ENCODE measurements at places on chromosomes 6 and 20.

GRCh38 chr20:9759392-9759791 is 79.5 kb downstream of the PAK5 start:
- DNase-seq = no peak

- no peak for DNase-seq
These were observed 4.9 kb downstream of the RRP36 start for GRCh38 chr6:43026365-43026764.

DNA sequence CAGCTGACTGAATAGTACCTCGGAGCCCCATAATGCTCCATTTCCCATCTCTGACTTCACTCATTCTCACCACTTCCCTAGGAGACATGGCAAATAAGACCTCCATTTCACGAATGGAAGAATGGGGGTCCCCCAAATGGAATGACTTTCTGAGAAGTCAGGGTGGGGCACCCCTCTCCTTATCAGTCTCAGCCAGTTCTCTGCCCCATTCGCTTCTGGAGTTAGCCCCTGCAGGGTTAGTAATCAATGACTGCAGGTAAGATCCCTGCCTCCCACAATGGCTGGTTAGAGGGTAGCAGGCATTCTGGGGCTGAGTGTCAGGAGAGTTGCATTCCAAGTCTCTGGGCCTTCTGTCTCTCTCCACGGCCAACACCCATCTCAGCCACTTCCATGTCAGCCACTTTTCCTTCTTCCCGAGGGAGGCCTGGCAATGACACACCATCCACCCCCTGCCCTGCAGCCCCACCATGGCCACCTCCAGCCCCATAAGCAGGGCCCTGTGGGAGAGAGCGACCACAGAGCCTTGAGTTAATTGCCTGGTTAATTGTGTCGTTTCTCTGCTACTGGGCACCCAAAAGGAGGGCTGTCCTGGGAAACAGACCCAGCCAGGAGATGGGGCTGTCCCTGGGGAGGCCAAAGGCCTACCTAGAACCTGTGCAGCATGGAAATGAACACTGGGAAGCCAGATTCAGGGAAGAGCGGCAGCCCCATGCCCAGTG is 13.4 kb downstream of the CCDC167 start:
- DNase-seq = no peak

- no peak for DNase-seq
These were observed 7.7 kb downstream of the ADGRF1 start for GRCh38 chr6:47034421-47034820.

DNA sequence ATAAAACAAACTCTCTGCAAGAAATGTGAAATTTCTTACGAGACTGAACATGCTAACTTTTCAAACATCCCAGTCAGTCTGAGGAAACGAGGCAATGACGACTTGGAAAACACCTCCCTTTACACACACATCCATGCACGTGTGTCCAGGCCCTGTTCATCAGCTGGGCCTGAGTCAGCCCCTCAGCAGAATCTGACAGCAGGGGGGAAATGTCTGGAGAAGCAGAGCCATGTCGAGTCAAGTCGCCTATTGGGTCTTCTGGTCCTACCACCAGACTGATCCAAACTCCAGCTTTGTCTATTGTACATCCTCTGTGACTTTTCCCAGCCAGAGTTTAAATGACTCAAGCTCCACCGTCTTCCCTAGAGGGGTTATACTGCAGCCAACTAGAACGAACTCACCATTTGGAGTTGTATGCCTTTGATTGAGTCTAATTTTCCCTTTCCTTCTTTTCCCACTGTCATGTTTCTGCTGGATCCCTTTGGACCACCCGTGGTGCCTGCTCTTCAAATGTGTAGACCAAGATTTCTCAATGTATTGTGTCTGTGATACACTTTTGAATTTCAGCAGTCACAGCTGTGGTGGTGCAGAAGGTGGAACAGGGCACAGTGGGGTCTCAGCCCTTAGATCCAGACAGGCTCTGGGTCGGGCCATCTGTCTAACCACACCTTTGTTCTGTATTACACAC is 254.0 kb downstream of the CDC5L start:
- no peak for DNase-seq

- DNase-seq = no peak
These were observed 9.4 kb upstream of the SLC4A11 start for GRCh38 chr20:3248167-3248992.

DNA sequence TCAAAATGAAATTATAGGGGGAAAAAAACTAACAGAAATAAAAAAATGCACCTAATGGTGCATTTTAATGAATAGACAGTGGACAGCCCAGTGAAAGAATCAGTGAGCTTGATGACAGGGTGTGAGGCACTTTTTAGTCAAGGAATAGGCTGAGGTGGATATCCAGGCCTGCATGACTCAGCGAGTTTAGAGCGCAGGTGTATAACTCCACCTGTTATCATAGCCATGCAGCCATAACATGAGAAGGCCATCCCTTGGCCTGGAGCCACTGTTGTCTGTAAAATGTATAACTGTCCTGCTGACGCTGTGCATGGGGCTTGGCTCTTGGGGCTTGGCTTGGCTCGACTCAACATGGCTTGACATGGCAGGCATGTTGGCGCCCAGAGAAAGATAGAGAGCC is 331.5 kb upstream of the NOX3 start:
- DNase-seq = no peak

DNA sequence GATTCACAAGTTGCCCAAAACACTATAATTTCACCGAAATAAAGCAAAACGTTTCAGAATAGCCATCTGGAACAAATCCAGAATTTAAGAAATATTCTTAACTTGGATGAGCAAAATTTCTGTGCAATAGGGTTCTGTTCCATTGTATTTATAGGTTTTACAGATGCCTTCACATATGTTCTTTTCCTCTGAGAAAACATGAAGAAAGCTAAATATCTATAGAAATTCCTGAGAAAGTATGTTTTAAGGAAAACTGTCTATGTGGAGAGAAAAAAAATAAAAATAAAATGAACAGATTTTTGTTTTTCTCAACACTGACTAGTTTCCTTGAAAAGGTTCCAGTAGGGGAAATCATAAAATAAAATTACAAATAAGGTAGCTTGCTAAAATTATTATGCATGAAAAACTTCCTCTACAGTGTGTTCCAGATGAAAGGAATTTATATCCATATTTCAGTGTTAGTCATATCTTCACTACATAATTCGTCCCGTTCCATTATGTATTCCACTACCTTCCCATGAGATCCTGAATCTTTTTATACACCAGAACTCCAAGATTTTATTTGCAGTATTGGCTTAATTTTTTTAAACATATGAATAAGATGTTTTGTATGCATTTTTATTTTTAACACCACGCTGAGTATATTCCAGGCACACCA is 42.4 kb upstream of the TMX4 start:
- no peak for DNase-seq

- no peak for DNase-seq
These were observed 21.9 kb downstream of the DEF6 start for GRCh38 chr6:35319346-35320030.

DNA sequence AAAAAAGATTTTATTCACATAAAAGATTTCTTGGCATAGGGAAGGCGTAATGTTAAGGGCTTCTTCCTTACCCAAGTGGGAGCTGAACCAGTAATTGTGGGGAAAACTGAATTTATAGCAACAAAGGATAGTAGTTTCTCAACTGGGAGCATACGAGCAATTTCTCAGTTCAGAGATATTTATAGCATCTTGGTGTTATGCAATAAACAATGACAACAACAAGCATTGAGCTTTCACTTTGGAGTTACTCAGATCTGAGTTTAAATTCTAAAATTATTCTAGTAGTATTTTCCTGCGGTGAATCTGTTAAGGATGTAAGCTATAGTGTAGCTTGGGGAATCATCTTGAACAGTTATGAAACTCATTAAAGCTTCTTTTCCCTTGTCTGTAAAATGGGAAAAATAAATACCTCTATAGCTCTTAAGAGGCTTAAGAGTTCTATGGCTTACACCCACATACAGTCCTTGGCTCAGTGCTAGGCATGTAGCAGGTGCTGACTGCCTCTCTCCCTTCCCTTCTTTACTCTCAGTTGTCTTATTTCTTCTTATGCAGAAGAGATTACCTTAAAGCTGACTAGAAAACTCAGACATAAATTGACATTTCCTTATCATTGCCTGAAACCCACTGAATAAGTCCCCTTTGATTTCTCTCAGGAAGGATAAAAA is 58.8 kb downstream of the SAMD5 start:
- DNase-seq = no peak

DNA sequence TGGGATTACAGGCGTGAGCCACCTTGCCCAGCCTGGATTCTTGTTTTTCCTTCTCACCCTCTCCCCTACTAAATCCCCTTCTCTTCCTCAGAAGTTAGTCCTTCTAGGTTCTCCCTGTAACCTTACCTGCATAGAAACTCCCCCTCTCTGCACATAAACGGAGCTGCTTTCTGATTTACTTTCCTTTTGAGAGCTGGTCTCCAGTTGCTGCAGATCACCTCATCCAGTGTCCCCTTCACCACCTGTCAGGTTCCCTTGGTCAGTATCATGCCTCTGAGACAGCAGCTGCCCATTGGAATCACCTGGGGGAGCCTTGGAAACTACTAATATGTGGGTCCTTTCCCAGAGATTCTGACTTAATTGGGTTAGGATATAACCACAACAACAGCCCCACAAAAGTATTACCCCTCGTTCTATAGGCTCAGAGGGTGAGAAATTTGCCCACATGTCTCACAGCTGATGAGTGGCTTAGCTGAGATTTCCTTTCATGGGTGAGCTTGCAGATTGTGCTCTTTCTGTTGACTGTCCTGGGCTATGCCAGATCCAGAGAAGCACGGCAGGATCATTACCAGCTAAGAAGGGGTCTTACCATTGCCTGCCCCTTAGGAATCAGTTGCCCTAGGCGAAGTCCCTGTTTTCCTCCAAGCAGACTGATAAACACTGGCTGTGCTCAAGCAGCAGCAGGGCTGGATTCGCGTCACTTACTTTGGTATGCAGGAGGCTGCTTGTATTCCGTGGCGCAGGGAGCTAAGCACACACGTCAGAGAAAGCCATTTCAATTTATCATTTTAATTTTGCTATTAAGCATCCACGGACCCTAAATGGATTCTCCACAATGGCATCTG is 51.3 kb downstream of the AKAP12 start:
- DNase-seq = no peak

DNA sequence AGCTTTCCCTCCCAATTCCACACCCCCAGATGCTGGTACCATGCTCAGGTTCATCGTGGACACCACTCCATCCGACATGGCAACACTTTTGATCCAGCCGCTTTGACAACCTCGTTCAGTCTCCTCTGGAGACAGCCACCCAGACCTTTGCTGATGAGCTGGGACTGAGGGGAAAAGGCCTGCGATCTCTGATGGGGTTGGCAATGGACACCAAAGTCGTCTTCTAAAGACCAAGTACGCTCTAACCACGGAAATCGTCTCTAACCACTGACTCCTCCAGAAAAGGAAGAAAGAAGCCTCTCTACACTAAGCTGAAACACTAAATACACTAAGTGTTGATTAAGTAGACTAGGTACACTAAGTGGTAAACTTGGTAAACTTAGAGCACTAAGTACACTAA is 26.1 kb upstream of the HLA-E start:
- no peak for DNase-seq

GRCh38 chr20:63855363-63856097 is 5.8 kb upstream of the ABHD16B start:
- no peak for DNase-seq

DNA sequence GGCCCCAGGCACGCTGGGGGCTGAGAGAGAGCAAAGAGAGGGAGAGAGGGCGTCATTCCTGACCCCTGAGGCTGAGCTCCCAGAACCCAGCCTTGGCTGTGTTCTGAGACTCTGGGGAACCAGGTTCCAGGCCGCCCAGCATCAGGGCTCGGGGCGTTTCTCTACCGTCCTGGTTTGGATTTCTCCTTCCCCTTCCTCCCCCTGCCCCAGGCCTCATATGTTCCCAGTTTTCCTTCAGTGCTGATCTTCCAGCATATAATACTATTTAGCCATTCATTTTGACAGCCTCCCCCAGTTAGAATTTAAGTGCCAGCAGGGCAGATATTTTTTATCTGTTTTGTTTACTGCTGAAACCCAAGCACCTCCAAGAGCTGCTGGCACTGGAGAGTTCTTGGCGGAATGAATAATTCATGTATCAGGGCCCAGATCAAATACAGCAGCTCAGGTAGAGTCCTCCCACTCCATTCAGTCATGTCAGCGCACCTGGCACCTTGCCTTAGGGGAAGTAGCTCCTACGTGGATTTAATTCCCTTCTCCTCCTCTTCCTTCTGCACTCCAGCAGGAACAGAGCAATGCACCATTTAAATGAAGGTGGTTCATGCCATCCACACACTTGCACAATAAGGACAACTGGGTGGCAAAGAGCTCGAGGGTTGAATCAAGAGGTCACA is 23.4 kb upstream of the FRMD1 start:
- DNase-seq = no peak

GRCh38 chr6:57822896-57823358 is 505.5 kb downstream of the PRIM2 start:
- no peak for DNase-seq

DNA sequence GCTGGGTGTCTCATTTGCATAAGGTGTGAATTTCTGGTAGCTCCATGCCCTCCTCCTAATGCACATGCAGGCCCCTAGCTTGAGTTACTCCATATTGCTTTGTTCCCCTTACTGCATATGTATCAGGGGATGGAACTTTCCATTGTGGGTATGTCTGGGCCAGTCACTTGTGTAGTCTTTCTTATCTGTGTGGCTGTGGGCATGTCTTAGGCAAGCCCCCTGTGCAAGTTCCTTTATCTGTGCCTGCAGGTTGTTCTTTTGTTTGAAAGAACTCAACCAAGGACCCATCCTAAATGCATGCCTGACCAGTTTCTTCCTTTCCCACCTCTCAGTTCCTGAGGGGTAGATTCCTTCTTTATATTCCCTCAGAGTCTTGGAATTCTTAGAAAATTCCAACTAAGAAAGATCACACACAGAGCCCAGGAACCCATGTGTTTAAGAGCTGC is 23.6 kb downstream of the MBOAT1 start:
- no peak for DNase-seq

- no peak for DNase-seq
These were observed 10.8 kb upstream of the POU3F2 start for GRCh38 chr6:98823428-98824161.

GRCh38 chr6:116316772-116317467 is 37.2 kb upstream of the TSPYL1 start:
- DNase-seq = no peak
